ENCODE measurements at places on chromosomes 6 and 20.

- DNase-seq = no peak
Observed at GRCh38 chr6:79673947-79674346, 42.8 kb downstream of the SH3BGRL2 start.

DNA sequence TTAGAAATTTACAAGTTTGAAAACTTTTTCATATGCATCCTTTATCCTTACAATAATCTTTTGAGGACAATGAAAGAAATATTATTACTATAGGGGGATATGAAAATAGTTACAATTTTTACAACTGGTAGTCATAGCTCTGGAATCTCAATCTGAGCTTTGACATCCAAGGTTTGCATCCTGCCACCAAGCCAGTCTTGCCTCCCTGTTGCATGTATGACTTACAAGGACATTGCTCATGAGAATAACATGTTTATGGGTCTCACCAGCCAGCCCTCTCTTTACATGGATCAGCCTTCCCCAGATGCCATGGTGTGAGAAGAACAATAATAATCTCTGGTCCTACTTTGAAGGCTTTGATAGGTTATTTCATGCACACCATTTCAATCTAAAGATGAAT lies 67.5 kb downstream of the THEMIS start:
- no peak for DNase-seq

- DNase-seq = no peak
Observed at GRCh38 chr20:22342410-22342809, 242.0 kb downstream of the FOXA2 start.

- no peak for DNase-seq
Observed at GRCh38 chr6:51384736-51385135, 566.1 kb downstream of the TFAP2B start.

DNA sequence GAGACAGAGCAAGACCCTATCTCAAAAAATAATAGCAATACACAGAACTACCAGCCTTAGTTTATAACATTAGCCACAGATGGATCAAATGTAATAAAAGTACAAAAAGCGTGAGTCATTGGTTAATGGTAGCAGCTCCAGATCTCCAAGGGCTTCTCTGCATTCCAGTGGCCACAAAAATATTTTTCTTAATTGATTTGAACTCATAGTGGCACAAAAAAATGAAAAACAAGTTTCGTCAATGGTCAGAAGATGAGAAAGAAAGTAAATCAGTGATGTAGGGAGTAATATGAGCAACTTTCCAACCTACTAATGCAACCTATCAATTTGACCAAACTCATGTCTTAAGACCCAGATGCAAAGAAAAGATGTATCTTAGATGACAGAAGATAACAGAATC lies 79.6 kb downstream of the CEP57L1 start:
- DNase-seq = no peak

- no peak for DNase-seq
Observed at GRCh38 chr20:40771848-40772511, 82.9 kb upstream of the MAFB start.

DNA sequence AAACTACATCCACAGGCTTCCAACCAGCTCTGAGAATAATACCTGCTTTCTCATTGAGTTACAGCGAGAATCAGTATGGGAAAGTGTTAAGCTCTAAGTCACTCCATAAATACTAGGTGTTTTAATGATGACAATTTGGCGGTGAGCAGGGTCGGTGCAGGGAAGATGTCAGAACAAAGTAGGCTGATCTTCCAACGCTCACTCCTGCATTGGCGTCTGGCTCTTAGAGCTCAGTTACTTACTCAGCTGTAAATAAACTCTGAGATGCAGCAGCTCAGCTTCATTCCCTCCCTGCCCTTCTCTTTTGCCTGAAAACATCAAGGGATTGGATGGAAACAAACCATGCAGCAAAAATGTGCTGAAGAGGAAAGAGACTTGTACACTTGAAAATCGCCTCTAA lies 102.5 kb upstream of the SPACA1 start:
- no peak for DNase-seq

DNA sequence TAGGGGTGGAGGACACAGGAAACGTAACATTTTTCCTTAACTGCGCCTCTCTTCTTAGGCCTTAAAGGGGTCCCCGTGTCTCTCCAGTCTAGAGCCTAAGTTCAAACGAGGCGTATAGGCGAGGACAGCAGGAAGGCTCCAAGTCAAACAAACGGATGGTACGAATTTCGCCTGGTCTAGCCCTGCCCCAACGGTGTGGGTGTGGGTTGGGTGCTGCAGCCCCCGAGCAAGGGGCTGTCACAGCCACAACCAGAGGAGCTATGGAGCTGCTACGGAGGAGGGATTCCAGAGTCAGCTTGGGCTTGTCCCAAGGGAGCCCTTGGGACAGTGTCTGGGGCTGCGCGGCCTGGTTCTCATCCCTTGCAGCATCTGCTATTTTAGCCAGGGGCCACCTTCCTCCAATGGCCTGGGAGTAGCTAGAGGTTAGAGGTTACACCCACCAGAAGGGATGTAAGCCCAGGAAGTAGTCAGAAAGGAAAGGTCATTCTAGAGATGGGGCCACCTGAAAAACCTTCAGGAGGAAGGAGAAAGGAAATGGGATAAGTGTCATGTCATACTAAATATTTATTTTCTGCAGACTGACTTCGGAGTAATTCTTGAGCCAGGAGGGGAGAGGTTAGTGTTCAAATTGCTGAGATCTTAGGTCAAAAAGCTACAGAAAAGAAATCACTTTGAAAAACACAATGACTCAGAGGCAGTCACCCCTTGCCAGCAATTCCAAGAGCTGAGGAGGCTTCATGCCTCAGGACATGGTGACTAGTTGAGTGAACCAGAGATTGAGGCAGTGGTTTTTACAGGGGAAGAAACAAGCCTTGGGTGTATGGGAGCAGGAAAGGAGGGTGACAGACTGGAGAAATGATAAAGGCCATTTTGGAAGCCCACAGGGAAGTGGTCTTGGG lies 21.7 kb downstream of the VPS52 start:
- DNase-seq = no peak

DNA sequence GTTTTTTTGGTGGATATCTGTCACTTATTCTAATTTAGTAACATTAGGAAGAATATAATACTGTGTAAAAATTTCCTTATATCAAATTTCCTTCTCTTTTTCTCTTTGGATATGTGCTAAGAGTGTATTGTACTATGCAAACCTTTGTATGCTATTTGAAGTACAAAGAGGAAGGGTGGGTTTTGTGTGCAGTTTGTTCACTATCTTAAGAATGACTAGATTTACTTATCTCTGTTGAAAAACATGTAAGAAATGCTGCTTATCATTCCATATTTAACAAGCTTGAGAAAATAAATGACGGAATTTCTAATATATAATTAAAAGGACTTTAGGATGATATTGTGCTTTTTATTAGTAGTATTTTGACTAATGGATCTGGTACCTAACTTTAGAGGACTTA lies 13.1 kb downstream of the CD2AP start:
- no peak for DNase-seq

DNA sequence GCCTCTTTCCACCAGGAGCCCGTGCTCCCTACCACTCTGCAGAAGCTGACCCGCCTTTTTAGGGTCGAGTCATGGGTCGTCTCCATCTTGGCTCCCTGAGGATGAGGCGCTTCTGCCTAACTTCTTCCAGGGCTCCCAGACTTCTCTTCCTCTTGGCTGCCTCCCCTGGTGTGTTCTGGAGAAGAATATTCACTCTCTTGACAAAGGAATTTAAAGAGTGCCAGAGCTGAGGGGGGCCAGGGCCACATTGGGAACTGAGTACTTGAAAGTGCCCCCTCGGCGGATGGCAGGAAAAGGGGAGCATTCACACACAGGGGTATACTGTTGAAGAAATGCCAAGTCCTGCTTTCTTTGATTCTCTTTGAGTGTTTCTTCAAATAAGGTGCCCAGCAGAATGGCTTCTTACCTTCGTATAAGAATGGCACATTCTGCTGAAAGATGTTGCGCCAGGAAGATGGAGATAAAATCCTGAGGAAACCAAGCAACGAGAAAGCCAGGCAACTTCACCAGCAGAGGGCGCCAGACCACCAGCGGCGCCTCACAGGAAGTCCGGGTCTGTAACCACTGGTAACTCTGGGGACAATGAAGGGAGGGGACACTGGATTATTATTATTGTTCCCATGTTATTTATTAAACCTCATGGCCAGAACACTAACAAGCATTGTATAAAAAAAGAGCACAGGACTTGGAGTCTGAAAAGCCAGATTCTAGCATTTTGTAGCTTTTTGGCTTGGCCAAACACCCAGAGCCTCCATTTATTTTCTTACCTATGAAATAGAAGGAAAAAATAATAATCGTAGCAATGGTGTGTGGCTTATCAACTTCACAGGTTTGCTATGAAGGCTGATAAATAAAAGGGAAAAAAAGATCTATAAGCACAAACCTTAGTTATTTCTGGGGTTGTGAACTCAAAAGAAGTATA lies 176.7 kb downstream of the HACE1 start:
- DNase-seq = peak; percentile 62

DNA sequence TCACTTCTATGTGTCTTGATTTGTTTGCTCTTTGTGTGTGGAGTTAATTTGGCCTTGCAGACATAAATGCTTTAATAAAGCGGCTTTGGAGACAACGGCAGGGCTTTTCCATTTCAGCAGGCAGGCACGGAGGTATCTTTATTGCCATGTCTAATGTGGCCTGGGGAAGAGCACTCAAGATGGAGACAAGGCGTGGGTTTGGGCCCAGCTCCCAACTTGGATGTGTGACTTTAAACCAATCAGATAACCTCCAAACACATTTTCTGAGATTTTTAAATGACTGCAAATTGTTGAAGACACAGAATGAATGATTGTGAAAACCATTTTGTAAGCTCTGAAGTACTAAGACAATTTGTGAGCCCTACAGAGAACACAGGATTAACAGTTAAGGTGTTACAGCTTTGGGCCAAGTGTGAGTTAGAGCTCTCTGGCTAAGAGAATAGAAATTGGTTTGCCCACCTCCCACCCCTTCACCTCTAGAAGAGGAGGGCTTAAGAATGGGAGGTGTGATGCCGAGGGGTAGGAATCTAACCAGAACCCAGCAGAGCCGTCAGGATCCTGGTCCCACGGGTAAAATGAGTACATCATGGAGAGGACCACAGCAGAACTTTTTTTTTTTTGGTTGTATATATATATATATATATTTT lies 9.0 kb downstream of the DYNLT1 start:
- no peak for DNase-seq

GRCh38 chr20:33765099-33765498 lies 33.3 kb downstream of the ZNF341 start:
- no peak for DNase-seq

GRCh38 chr20:51022803-51023616 lies at the start of gene KCNG1:
KCNG1 (minus strand) TSS chr20:51023107; CDS start chr20:51010338, 12,769 bp downstream.
- no peak for DNase-seq

DNA sequence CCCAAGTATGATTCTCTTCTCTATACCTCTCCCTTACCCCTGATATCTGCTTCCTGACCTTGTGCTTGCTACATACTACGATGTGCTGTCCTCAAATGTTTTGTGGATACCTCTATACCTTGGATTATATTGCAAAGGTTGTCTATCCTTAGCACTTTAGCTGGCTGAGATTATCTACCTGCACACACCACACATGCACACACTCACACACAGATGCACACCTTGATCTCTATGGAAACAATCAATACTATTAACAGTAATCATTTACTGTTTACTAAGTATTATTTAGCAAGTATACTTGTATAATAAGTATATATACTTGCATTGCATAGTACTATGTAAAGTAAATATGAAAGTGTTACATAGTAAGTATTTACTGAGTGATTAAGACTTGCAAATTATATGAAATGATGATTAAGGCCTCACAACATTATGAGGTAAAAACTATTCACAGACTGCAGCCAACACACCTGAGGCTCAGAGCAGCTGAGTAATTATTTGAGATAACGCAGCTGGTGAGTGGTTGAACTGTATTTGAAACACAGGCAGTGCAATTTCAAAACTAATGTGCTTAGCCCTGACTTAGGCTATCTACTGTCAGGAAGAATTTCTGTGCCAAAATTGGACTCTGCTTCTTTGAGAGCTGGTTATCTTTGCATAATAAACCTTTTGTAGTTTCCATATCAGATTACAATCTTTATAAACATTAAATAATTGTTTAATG lies 699.9 kb downstream of the FRK start:
- no peak for DNase-seq

GRCh38 chr6:140542863-140543262 lies 1168.4 kb upstream of the CITED2 start:
- DNase-seq = no peak

DNA sequence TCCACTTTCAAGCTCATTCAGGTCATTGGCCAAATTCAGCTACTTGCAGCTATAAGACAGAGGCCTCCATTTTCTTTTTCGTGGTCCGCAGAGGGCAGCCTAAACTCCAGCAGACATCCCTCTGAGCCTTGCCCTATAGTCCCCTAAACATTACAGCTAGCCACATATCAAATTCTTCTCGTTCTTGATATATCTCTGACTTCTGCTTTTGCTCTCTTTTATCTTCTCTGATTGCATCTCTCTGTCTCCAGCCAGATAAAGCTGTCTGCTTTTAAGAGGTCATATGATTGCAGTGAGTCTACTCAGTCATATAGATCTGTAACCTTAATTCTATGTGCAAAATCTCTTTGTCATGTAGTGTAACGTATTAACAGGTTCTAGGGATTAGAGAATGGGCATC lies 358.4 kb upstream of the RGS17 start:
- DNase-seq = no peak

DNA sequence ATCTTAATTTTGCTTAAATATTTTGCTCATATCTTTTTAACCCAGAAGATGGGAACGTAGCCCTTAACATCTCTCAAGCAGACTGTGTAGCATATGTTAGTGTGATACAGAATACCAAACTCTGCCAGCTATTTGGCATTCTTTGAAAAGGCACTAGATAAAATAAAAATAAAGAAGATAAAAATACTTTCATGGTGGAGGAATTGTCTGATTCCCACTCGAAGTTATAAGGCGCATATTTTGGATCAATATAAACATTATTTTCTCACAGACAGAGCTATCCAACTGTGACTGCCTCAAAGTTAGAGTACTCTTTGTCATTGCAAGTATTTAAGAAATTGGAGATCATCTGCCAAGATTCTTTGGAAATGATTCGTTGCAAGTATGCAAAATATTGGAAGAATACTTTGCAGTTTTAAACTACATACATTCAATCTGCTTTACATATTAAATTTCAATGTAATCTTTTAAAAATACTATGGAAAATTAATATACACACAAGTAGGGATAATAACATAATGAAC lies 10.8 kb upstream of the EEF1E1 start:
- no peak for DNase-seq

DNA sequence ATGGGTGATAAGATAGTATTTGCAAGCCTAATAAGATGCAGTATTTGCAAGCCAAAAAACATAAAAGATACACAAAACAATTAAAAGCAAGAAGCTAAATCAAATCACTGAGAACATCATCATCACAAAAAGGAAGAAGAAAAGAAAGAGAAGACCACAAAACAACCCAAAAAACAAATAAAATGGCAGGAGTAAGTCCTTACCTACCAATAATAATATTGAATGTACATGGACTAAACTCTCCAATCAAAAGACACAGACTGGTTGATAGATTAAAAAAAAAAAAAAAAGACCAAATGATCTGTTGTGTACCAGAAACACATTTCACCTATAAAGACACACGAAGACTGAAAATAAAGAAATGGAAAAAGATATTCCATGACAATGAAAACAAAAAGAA lies 37.7 kb downstream of the ECHDC1 start:
- no peak for DNase-seq

- no peak for DNase-seq
Observed at GRCh38 chr6:53795702-53796450, 1.1 kb downstream of the LRRC1 start.

- DNase-seq = no peak
Observed at GRCh38 chr6:11320914-11321597, 88.6 kb upstream of the NEDD9 start.

Measured in T-helper 17 cell (primary cell).